Caki2 (cell line): ENCODE measurements at places on chromosomes 7 and 10. TPM values are rescaled to one million over a fixed set of nuclear protein-coding genes. Genes with fewer than 3 reads are reported as not detected.

Gene MAT1A
- total RNA-seq = 0.12 TPM in 1 of 2 replicates, not detected in the other

Gene NKX1-2
- total RNA-seq = not detected in 2 replicates

Gene FZD1
- 5.2 and 5.6 TPM in 2 replicates for total RNA-seq

Gene EBF3
- total RNA-seq = not detected in 2 replicates

Gene NDUFA5
- total RNA-seq = 44.3 and 47.3 TPM in 2 replicates

Gene ZNF503
- 11.6 and 16.2 TPM in 2 replicates for total RNA-seq

Gene LIPM
- not detected in 2 replicates for total RNA-seq

Gene KNDC1
- 0.90 and 1.1 TPM in 2 replicates for total RNA-seq

Gene IQUB
- total RNA-seq = 0.10 TPM in 1 of 2 replicates, not detected in the other

Gene TMEM196
- not detected in 2 replicates for total RNA-seq

Gene SEMA4G
- total RNA-seq = 0.96 and 6.6 TPM in 2 replicates

Gene FFAR4
- not detected in 2 replicates for total RNA-seq
